ENCODE measurements at places on chromosomes 2 and 18.

GRCh38 chr2:143261986-143262385, 132.8 kb downstream of the ARHGAP15 start:
- DNase-seq = peak; percentile 28

DNA sequence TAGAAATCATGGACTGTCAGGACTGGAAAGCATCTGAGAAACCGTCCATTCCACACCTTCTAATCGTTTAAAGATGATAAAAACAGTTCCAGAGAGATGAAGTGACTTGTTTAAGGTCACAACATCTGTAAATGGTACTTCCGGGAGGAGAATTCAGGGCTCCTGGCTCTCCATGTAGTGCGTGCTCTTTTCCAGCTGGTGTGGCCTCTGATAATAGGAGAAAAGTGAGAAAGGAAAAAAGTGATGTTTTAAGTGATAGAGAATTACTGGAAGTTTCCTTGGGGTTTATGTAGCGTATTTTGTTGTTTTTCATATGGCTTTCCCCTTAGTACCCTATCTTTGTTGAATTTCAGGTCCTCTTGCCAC, 663 bp downstream of the C2orf49 start:
- no peak for DNase-seq

DNA sequence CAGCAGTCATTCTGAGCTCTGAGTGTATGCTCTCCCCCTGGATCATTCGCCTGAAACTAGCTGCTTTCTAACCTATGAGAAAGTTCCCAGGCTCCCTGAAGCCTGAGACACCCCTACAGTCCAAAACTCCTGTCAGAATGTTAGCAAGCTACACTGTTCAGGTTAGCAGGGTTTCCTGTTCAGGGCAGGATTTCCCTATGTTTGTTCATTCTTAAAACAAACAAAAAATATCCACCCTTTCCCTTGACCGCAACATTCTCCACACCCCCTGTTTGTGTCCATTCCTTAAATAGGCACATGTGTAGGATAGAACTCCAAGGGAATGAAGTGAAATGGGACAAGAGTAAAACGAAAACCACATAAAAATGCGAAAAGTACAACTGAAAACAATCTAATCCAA, 83.1 kb downstream of the KLF7 start:
- no peak for DNase-seq

DNA sequence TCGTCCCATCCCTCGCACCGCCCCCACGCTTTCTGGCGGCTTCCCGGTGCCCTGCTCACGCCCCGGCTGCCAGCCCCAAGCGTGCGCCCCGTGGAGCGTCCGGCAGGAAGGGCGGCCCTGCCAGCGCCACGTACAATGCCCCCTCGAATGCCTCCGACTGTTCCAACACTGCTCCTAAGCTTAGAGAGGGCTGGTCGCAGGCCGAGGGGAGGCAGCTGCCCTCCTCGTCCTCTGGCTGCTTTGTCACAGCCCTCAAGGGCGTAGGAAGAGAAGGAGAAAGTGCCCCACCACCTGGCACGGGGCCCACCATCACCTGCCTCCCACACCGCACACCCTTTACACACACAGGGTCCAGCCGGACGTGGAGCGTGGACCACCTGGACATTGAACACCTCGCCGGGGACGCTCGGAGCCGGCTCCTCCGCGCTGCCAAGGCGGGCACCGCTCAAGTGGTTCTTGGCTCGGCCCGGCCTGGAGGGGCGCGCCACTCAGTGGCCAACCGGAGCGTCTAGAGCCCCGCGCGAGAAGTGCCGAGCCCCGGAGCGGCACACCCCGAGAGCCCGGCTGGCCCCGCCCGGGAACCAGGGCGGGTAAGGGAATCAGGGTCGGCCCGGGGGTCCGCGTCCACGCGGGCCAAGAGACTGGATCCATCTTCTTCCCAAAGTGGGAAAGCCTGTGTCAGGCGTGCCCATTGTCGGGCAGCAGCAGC, 830 bp downstream of the DNER start:
- no peak for DNase-seq

DNA sequence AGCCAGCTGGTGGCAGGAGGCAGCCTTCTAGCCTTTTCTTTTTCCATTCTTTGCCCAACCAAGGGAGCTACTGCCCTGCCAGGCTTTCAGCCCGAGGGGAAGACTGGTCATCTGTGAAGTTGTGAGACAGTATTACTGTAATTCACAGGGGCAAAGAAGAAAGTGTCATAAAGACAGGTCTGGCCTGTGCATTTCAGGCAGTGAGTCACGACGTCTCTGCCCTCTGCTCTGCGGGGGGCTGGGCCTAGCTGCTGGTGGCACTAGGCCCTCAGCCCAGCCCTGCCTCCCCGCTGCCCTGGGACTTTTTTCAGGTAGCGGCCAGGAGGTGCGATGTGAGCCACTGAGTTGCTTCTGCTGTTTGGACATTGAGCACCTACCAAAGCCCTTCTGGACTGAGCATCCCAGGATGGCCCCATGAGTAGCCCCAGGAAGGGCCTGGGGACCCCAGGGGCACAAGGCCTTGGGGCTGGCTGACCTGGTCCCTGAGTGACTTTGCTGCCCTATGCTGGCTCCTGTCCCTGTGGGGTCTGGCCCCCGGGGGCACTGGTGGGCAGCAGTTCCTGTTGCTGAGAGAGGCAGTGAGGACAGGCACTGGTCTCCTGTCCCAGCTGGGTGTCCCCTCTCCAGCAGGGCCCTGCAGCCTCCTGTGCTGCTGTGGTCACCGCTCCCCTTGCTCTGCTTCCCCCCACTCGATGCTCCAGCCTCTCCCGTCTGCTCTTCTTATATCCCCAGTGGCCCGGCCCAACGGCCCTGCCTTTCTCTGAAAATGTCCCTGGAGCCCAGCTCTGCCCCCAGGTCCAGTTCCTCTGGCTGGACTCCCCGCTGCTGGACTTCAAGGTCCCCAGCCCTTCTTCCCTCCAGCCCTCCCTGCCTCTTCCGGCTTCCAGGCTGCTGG, 7.0 kb downstream of the INHBB start:
- no peak for DNase-seq

- DNase-seq = no peak
Measured at GRCh38 chr2:210654091-210654490, 97.7 kb downstream of the CPS1 start.

- no peak for DNase-seq
Measured at GRCh38 chr2:107807988-107808387, 18.7 kb upstream of the RGPD4 start.

- DNase-seq = no peak
Measured at GRCh38 chr2:195017890-195018289, 639.1 kb upstream of the SLC39A10 start.

DNA sequence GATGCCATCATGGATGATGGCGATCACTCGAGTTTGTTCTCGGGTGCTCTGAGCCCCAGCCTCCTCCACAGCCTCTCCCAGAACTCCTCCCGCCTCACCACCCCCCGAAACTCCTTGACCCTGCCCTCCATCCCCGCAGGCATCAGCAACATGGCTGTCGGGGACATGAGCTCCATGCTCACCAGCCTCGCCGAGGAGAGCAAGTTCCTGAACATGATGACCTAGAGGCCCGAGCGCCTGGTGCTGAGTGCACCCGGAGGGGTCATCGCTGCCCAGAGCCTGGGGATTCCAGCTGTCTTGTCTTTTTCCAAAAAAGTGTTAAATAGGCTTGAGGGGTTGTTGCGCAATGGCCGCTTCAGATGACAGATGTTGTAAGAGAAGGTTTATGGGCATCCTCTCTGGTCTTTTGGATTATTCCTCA, 254.8 kb downstream of the GLI2 start:
- DNase-seq = no peak

- no peak for DNase-seq
Measured at GRCh38 chr2:10873171-10873570, 38.6 kb upstream of the KCNF1 start.

DNA sequence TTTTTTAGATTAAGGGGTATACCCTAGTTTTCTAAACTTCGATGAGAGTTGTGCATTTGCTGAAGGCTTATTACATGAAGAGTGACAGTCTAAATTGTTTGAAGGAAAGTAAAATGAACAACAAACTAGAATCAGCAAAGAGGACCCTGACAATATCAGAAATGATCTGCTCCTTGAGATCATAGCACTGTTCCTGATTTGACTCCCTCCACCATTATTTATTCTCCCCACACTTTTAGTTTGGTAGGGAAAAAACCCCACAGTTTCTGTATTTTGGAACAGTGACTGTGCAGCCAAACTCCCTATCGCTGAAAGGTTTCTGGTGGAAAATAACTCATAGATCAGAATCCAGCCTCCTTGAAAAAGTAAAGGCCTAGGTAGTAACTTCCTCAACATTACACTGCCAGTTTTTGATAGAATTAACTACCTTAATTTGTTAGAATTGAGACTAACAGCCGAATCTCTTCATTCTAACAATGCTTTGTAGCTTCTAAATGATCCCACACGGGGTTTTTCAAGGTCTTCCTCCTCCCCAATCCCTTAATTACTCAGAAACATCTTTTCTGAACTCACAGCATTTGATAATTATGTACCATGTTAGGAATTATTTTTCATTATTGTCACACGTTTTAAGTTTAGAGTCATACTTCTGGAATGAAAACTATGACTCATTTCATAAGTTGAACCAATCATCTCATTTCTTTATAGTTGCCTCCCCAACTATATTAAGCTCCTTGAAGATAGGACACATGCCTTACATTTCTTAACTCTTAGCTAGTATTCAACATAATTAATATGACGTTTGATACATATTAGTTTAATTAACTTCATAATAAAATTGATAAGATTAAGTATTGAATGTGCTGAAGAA, 2.9 kb downstream of the MYL12A start:
- no peak for DNase-seq

Data from stimulated activated CD4-positive, alpha-beta T cell treated with anti-CD3 and anti-CD28 coated beads, TNF-alpha, amount 100 ng/mL, for 24 hours (primary cell).